H4 (cell line): ENCODE measurements at places on chromosomes 6 and 20. TPM values are rescaled to one million over a fixed set of nuclear protein-coding genes. Genes with fewer than 3 reads are reported as not detected.

DNA sequence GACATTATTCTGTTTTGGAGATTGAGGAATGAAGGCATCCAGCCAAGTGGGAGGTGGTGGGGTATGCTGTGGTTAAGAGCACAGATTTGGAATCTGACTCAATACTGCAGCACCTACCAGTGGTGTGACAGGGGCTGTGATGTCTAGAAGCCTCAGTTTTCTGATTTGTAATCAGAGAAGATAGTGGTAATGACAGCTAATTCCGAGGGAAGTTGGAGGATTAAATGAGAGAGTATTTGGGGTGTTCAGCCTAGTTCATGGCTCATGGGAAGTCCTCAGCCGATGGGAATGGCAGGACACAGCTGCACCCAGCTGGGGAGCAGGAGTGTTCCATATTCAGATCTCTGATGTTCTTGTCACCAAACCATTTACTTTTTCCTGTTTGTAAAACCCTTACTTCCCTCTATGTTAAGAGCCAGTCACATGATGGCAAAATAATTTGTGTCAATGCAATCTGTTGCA lies 9.3 kb downstream of the SLC9A8 start:
- DNase-seq: no peak

- DNase-seq: peak; percentile 78
Measured at GRCh38 chr6:7723041-7723447, 2.9 kb upstream of the BMP6 start.

DNA sequence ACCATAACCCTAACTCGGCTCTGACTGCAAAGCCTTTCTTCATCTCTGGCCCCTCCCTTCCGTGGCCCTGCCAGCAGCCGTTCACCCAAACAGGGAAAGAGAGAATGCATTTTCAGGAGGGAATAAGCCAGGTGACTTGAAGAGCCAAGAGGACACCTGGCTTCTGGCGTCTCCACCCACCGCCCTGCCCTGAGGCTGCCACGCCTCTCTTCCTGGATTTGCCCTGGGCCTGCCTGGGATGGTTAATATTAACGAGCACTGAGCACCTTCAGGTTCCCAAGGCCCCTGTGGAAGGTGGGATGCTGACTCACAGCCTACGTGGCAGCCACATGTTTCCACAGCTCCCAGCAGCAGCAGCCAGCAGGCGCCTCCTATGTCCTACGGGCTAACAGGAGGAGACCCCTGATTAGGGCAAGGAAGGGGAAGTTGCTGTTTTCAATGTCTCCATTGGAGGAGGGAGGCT lies 138.0 kb upstream of the RREB1 start:
- DNase-seq: peak; percentile 24

DNA sequence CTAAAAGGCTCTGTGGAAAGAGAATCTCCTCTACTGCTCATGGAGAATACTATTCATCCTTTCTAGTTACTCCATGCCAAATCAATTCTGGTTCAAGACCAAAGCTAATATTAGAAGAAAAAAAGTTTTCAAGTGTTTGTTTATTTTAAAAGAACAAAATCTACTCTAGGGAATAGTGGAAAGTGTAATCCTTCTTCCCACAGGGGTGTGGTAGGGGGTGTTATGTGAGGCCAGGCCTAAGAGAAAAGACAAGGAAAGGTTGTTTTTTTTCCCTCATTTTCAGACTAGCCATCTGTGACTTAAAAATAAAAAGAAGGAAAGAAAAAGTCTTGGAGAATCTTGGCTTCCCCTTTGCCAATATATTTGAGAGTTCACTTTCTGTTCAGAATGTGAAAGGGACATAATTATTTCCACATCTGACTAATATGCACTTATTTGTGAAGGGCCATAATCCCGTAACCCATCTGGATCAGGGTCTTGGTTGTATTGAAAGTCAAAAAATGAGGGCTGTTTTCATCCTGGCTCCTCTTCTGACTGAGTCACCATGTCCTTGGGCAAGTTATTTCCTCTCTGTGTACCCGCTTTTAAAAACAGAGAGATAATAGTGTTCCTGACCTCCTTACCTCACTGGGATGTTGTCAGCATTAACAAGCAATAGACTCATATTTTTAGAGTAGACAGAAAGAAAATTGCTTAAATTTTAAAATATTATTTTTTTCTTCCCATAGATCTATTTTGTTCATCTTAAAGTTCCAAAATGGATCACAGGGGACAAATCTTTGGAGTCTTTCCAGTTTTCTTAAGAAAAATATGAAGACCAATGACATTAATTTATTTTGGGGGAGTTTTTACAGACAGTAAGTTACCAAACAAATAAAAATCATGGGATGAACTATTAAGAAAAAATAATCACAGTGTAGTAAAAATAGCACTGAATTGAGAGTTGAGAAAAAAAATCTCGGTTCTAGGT lies 233.7 kb downstream of the IBTK start:
- DNase-seq: no peak

GRCh38 chr6:26170181-26170580 lies 83.0 kb downstream of the HFE start:
- DNase-seq: no peak

DNA sequence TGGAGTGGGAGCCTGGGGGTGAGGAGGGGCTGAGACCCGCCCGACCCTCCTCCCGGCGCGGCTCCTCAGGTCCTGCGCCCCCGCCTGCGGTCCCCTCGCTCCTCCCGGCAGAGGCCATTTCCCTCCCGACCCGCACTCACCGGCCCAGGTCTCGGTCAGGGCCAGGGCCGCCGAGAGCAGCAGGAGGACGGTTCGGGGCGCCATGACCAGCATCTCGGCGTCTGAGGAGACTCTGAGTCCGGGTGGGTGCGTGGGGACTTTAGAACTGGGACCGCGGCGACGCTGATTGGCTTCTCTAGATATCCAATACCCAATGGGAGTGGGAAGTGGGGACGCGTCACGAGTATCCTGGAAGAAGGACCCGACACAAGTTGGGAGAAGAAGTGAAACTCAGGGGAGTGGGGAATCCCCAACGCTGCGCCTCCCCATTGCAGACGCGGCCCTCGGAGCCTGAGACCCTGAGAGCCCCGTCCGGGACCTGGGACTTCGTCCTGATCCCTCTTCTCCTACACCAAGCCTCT lies at the start of gene HLA-B:
HLA-B (minus strand) TSS at position 234 of the 521 bp plus-strand sequence; CDS start at position 213, 21 bp downstream.
- peak; percentile 81 for DNase-seq

BMP2 gene
- 0.97 and 1.1 TPM in 2 replicates for total RNA-seq

KCNK17 gene
- total RNA-seq: not detected in 2 replicates

TNFRSF21 gene
- 6.1 and 7.7 TPM in 2 replicates for total RNA-seq

BMP7 gene
- total RNA-seq: 11.3 and 11.8 TPM in 2 replicates

TRIM31 gene
- 0.12 TPM in 1 of 2 replicates, not detected in the other for total RNA-seq
